ENCODE measurements at places on chromosomes 6 and 20.

DNA sequence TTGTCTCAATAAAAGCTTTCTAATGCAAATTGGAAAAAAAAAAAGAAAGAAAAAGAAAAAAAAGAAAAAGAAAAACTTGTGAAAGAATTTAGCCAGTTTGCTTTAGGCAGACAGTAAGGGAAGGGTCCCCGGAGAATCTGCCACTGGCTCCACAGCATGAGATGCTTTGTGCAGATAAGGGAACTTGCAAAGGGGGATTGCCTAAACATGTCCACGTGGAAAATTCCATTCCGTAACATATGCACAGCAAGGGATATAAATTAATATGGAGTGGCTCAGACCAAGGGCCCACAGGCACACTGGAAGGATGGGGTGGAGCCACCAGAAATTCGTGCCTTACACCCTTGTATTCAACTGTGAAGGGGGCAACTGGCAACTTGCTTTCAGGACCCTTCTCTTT lies 45.4 kb downstream of the MKKS start:
- DNase-seq, result no peak

GRCh38 chr20:9442858-9443257 lies 71.5 kb upstream of the LAMP5 start:
- DNase-seq, result no peak

GRCh38 chr6:166206066-166206465 lies 38.4 kb upstream of the TBXT start:
- DNase-seq, result no peak

DNA sequence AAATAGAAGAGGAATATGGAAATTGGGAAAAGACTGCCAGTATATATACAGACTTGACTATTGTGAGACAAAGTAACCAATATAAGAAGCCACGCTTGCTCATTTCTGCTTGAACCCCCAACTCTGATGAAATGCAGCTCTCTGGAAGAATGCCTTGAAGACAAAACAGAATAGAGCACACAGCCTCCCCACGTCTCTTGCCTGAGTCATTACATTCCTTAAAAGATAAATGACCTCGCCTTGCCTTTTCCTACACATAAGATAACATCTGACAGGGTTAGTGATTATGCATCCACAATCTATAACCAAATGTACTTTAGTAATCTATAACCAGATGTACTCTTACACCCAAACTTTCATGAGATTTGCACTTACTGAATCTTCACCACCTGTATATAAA lies 141.1 kb upstream of the EEF1E1 start:
- DNase-seq, result no peak

GRCh38 chr6:113281431-113281830 lies 575.7 kb upstream of the MARCKS start:
- no peak for DNase-seq
